ENCODE measurements at places on chromosomes 1 and 21.

GRCh38 chr1:197763307-197763706, 12.0 kb downstream of the DENND1B start:
- DNase-seq: no peak

GRCh38 chr1:227521782-227522181, 41.6 kb upstream of the ZNF678 start:
- DNase-seq: no peak

- no peak for DNase-seq
Observed at GRCh38 chr21:40923407-40923806, 76.4 kb upstream of the DSCAM start.

DNA sequence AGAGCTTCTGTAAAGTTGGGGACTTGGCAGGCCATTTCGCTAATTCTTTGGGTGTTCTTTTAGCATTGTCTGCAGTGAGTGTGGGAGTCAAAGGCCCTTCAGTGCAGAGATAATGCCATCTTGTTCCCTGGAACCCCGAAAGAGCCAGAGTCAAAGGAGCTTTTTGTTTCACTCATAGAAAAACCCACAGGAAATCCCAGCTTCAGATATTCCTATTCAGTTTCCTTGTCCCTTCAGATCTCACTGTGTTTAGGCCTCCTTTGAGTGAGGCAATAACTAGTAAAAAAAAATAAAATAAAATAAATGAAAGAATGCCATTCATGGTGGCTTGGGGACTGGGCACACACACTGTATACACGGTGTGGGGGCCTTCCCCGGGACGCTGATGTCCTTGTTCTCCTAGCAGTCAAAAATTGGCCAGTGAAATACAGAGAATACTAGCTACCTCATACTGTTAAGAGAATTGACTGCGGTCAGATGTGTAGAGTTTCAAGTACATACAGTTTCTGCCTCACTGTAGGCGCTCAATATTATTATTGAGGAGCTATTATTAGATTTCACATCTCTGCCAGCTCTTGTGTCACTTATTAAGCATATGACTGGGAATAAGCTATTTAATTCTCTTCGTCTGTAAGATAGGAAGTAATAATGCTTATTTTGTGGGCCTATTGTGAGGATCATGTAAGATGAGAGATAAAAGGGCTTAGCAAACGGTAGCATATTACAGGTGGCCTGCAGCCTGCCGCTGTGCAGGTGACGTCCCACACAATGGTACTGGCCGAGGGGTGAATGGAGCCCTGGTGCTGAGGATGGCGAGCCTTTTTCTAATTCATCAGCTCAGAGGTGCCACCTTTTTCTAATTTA, 16.7 kb downstream of the DISC1 start:
- no peak for DNase-seq

DNA sequence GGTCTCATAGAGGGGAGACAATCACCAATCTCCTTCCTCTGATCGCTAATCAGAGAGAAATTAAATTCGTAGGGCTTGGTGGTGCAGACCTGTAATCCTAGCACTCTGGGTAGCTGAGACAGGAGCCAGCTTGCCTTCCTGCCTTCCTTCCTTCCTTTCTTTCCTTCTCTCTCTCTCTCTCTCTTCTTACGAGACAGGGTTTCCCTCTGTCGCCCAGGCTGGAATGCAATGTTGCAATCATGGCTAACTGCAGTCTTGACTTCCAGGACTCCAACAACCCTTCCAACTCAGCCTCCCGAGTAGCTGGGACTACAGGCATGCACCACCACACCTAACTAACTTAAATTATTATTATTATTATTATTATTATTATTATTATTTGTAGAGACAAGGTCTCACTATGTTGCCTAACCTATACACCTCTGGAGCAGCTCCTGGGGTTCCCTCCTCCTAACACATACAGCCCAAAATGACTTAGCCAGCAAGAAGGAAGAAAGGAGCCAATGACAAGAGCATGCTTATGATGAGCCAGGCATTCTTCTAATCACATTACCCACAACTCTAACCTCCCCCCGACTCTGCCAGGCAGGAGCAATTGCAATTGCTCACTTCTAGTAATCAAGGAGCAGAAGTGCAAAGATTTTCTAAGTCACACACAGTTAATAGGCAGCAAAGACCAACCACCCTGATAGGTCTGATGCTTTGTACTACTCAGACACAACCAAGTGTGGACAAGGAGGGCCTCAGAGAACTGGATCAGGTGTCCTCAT, 105.4 kb upstream of the F3 start:
- DNase-seq: no peak

DNA sequence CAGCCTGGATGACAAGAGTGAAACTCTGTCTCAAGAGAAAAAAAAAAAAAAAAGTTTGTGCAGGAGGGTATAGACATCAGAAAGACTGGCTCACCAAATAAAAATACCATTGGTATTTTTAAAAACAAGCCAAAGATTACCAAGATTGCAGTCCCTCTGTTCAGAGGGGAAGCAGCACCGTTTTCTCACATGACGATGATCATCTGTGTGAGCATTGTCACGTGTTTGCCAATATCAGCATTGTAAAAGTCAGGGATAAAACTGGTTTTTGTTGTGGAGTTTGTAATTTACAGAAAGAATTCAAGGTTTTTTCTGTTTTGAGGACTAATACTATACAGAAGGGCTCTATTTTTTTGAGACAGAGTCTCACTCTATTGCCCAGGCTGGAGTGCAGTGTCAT, 26.5 kb downstream of the ZNF362 start:
- no peak for DNase-seq

DNA sequence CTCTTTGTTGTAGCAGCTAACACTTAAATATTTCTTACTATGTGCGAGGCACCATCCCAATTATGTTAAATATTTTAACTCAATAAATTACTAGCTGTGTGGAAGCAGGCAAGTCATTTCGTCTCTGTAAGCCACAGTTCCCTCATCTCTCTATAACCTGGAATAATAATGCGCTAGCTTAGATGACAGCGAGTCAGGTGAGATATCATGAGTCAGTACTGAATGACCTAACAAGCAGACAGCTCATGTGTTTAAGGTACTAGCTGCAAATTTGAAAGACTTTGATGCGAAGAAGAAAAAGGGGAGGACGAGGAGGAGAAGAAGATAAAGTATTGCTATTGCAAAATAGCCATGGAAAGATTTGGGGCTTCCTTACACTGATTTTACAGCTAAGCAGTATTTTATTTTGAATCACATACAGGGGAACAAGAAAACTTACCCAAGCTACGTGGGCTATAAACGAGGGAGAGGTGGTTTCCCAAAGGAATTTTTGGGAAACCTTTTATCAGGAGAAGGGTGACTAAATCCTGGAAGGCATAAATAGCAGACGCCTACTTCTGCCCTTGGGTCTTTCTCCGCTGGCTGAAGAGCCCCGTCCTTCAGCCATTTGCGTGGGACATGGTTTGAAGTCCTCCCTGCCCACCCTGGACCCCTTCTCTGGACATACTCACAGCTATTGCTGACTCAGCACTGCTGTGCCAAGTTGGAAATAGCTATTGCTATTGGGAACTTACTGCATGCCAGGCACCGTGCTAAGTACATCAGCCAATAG, 8.9 kb downstream of the CITED4 start:
- no peak for DNase-seq

DNA sequence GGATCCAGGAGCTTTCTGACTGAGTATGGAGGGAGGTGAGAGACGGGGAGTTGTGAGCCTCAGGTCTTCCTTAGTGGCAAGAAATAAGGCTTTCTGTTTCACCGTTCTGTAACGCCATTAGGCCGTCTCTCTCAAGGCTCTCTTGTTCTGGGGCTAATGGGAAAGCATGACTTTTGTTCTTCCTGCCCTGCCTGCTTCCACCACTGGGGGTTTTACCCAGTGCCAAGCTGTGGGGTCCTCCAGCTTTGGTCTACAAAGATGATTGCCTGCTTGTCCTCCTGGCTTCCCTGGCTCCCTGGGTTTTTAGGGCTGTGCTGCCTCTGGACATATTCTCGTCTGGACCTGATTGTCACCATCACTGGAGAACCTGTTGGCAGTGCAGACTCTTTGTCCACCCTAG, 74.8 kb upstream of the TINAGL1 start:
- no peak for DNase-seq

- DNase-seq: no peak
Observed at GRCh38 chr21:44927587-44928461, 7.1 kb upstream of the ITGB2 start.

- no peak for DNase-seq
Observed at GRCh38 chr1:229229137-229229720, 41.7 kb upstream of the RAB4A start.

DNA sequence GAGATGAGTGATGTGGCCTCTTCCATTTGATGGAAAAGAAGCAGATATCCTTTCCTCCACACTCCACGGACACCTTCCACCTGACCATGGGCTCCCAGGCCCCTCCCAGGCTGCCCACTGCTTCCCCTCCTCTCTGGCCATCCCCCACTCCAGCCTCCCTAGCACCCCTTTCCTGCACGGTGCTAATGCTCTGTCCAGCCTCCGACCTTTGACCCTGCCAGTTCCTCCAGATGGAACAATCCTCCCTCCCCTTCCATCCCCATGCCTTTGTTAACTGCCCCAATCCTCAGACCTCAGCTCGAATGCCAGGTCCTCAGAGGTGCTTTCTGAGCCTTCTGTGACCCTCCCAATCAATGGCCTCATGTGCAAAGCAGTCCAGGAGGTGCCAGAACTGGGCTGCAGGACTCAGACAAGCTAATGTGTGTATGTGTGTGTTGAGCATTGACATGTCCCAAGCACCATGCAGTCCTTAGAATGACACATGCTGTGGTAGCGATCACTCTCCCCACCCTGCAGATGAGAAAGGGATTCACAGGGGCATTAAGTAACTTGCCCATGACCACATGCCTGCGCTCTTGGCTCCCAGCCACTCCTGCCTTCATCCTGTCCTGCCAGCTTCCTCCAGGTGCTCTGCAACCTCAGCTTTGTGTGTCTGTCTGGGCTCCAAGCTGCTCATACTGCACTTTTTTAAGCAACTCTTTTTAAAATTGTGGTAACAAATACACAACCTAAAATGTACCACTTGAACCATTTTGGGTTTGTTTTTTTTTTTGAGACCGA, 63.5 kb upstream of the EDN2 start:
- no peak for DNase-seq

DNA sequence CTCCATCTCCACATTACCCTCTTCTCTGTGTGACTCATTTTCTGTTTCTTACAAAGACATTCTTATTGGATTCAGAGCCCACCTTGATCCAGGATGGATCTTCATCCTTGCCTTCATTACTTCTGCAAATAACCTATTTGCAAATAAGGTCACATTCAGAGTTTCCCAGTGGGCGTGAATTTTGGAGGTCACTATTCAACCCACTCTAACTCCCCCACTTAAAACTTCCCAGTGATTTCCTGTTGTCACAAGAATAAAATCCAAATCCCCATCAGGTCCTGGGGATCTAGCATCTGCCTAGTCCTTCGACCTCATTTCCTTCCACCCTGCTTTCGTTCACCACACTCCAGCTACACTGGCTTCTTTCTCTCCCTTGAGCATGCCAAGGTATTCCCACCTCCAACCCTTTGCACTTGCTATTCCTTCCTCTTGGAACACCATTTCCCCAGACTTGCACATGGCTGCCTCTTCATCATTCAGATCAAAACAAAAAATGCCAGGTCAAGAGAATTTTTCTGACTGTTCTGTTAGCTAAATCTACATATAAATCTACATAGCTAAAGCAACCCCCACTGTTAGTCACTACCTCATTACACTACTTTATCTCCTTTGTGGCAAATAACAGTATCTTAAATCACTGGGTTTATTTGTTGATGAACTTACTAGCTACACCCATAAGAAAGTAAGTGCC, 187.2 kb downstream of the TOMM20 start:
- no peak for DNase-seq
